ENCODE measurements at places on chromosomes 3 and 15. TPM values are rescaled to one million over a fixed set of nuclear protein-coding genes. Genes with fewer than 3 reads are reported as not detected.

GRCh38 chr3:27681249-27681748, 40.8 kb downstream of the EOMES start:
- peak; percentile 73 for DNase-seq

- no peak for DNase-seq
These were observed 82.0 kb downstream of the DPPA2 start for GRCh38 chr3:109234300-109234699.

CACNA2D3 gene
- total RNA-seq, result not detected

HAUS2 gene
- total RNA-seq, result 18.1 TPM

GRCh38 chr3:186035277-186035676, 73.6 kb downstream of the ETV5 start:
- no peak for DNase-seq

DNA sequence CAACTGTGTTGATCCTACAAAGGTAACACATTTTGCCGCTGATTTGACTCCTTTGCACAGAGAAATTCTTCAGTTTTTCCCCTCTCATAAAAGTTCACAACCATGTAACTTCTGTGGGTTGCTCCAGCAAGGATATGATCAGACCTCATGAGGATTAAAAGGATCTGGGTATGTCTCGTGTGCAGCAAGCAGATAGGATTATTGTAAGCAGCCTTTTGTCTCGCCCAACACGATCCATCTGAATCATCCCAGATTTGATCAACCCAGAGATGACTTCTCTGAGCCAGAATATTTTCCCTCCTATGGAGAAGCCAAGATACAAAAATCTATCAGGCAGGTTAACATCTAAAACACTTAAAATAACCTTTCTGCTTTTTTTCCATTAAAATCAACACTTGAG, 12.8 kb upstream of the BNIP2 start:
- DNase-seq, result no peak

CPLX3 gene
- total RNA-seq, result not detected

DNA sequence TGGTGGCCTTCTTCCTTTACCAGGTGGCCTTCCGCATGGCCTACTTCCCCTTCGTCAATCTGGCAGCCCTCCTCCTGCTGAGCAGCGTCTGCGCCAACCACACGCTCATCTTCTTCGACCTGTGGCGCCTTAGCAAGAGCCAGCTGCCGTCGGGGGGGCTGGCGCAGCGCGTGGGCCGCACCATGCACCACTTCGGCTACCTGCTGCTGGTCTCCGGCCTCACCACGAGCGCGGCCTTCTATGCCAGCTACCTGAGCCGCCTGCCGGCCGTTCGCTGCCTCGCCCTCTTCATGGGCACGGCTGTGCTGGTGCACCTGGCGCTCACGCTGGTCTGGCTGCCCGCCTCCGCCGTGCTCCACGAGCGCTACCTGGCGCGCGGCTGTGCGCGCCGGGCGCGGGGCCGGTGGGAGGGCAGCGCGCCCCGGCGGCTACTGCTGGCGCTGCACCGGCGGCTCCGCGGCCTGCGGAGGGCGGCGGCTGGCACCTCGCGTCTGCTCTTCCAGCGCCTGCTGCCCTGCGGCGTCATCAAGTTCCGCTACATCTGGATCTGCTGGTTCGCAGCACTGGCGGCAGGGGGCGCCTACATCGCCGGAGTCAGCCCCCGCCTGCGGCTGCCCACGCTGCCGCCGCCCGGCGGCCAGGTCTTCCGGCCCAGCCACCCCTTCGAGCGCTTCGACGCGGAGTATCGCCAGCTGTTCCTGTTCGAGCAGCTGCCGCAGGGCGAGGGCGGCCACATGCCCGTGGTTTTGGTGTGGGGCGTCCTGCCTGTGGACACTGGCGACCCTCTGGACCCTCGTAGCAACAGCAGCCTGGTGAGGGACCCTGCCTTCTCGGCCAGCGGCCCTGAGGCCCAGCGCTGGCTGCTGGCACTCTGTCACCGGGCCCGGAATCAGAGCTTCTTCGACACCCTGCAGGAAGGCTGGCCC, 9.9 kb downstream of the DISP2 start:
- peak; percentile 93 for DNase-seq

Data from dermis microvascular lymphatic vessel endothelial cell (primary cell).